Activated CD4-positive, alpha-beta memory T cell treated with anti-CD3 and anti-CD28 coated beads for 36 hours (primary cell): ENCODE measurements at places on chromosomes 6 and 20.

DNA sequence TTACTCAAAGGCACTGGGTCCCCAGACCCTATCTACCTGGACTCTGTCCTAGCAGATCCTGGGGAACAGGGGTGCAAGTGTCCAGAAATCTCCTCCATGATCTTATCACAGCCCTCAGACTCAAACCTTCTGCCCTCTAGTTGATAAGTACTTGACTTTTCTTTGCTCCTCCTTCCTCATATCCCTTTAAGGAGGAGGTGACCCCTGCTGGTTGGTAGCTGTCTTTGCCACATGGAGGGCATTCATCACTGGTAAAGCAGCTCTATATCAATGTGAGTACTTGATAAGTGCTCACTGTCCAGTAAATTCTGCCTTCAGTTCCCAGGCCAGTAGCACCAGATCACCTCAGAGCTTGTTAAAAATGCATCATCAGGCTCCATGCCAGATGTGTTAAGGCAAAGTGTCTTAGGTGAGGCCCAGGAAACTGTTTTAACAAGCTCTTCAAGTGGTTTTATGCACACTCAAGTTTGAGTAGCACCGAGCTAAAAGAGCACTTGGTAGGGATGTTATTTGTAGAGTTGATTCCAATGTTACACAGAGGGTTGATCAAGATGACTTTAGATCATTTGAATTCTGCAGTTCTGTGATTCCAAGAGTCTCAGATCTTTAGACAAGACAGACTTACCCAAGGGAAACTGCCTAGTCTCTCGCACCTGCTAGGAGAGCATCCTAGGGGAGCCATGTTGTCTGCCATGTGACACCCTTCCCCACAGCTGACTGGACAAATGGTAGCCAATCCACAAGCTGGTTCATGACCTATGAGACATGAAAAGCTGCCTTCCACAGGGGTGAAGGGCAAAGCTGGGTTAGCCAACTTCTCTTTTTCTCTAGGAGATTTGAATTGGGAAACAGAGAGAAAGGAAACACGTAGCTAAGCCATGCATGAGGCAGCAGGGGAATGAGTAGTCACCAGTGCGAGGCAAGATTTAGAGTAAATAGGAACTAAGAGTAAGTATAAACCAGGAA, 18.6 kb downstream of the TREML2 start:
- peak; percentile 58 for DNase-seq

DNA sequence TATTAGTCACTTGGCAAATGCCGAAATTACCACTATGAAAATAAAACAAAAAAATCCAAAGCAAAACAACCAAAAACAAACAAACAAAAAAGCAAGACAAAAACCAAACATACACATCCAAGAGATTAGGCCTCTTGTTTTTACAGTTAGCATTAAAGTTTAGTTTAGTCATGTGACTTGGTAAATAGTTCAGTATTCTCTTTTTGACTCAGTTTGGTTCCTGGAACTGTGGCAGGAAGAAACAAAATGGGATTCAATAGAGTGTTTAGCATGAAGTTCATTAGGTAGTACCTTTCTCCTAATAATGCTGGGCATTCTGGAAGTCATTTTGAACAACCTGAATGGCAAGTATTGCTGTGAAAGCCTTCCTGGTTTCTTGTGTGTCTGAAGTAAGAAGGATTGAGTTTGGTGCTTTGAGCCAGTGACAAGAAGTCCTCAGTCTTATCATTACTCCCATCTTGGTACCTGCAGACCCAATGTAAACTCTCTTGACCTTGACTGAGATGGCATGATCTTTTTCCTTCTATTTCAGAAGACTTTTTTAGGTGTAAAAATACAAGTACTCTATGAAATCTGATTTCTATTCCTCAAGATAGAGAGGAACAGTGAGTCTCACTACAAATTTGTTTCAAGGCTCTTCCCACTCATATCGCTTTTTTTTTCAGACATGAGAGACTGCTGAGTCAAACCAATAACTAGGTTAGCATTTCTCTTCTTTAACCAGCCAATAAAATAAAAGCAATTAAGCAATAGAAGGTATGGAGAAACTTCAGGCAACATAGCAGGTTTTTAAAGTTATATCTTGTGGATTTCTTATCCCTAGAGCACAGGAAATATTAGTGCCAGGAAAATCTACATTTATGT, 223.6 kb upstream of the PREP start:
- DNase-seq, result no peak

DNA sequence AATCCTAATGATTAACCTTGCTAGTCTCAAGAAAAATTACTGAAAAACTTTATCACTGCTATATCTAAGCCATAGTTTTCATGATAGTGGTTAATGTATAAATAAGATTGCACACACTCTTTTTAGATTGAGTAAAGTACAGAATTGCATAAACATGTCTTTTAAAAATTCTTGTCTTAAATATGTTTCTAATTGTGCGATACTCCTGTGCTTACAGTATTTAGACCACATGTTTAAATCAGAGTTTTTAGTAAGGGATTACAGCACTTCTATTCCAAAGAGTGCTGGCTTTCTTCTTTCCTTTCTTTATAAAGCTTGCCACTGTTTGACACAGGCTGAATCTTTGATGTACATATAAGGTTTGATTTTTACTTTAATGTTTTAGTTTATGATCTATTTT, 36.8 kb upstream of the RGS17 start:
- DNase-seq, result no peak

DNA sequence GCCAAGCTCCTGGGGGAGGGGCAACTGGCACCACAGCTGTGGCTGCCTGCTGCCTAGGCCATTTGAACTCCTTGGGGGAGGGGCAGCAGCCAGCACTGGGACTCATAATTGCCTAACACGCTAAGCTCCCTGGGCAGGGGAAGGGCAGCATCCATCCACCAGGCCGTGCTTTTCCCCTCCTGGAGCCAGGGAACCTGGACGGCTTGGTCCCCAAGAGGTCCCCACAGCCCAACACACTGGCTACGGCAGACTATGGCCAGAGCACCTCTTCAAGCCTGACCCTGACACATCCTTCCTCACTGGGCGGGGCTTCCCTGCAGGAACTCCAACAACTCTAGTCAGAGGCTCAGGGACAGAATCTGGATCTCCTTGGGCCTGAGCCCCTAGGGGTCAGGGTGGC, 269.4 kb downstream of the RNF144B start:
- DNase-seq, result no peak

GRCh38 chr6:170443151-170443662, 109.9 kb downstream of the PSMB1 start:
- DNase-seq, result no peak

DNA sequence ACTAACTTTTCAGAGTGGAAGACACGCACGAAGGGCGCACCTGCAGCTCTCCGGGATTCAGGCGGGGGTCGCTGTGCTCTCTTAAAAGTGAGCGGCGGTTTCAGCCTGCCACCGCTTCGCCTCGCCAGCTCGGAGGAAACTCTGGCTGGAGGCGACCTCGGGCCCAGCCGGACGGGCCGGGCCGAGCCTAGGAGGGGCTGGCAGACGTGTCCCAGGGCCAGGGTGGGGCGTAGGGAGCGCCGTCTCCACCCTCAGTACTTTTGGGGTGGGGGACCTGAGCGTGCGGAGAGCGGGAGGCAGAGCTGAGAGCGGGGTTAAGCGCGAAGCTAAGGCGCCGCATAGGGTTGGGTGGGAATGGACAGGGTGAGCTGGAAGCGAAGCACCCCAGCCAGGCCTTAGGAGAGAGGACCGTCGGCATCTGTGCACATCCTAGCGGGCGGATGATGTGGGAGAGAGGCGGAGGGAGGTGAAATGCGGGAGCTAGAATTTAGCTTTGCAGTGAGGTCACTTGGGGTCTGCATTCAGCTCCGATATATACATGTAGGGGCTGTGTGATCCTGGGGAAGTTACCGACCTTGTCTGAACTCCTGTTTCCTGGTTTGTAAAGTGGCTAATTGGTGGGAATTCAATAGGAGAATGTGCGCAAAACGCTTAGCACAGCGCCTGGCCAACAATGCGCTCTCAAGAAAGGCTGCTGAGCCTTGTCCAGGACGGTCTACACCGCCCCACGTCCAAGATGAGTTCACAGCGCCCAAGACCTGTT, 6.5 kb upstream of the TFAP2A start:
- no peak for DNase-seq

DNA sequence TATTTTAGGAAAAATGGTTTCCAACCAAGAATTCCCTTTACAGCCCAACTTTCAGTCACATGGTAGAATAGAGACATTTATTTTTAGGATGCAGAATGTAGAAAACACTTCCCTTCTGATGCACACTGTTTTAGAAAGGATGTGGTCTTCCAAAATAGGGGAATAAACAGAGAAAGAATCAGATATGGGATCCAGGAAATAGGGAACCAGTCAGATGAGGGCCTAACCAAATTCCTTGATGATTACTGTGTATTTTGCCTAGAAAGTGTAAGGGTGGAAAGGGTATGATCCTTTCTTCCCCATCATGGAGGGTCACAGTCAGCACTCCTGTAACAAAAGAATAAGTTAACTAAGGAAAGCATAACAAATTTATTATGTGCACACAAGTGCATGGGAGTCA, 27.4 kb downstream of the SLX4IP start:
- DNase-seq, result no peak

DNA sequence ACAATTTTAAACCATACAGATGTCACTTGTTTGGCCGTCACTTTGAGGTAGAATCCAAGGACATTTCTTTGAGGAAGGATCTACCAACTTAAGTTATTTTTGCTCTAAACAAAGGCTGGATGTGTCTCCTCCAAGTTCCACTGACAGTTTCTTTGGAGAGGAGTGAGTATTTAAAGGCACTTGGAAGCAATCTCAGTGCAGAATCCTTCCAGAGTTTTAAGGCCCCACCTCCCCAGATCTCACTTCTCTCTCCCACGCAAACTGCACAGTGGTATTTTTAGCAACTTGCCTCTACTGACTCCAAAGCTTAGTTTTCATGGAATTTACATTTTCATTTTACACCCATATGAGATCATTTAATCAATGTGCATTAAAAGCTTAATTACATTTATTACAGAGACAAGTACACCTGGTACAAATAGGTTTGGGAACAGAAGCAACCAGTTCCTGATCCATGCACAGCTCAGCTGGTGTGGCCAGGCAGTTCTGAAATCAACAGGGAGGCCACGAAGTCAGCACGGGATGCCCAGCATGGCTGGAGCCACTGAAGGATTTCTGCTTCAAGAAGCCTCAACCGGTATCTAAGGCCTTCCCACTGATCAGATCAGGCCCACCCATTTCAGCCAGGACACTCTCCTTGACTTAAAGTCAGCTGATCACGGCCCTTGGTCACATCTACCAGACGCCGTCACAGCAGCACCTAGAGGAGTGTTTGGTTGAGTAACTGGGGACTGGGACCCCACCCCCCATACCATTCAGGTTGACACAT, 109.8 kb downstream of the SYCP2 start:
- no peak for DNase-seq

DNA sequence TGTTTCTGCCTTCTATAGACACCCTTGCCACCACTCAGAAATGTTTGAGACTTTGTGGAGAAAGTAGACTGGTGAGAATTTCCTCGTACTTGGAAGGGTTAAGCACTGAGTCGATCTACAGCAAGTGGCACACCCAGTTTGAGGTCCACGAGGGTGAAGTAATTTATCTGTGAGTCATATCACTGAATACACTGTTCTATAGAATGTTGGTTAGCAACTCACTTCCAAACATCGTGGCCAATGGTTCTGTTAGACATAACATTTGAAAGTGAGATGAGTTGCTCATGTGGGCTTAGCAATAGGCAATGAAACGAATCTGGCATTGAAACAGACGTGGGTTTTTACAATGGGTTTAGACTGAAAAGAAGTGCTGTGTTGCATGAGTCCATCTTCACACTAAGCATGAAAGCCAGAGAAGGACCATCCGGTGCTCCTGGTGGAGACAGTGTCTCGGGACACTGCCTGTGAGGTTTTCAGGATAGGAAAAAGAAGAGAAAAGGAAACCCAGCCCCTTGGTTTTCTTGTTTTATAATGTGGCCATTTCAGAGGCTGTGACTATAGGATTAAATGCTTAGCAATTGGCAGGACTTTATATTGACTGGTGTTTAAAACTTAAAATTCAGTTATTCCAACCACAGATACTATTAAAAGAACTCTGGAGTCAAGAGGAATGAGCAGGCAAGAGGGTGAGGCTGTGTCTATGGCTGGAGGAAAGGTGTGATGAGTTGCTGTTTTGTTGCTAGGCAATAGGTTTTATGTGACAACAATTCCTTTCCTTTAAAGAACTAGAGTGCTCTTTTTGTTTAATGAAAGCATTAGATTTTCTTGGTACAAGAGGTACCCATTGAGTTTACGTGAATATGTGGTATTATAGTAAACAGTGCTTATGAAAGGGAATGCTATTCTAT, 31.0 kb upstream of the EZR start:
- peak; percentile 68 for DNase-seq
